ENCODE measurements at places on chromosomes 11 and 22.

GRCh38 chr22:45537734-45538181 is 35.1 kb downstream of the FBLN1 start:
- DNase-seq, result no peak

- no peak for DNase-seq
Measured at GRCh38 chr11:71305041-71305440, 52.7 kb upstream of the SHANK2 start.

DNA sequence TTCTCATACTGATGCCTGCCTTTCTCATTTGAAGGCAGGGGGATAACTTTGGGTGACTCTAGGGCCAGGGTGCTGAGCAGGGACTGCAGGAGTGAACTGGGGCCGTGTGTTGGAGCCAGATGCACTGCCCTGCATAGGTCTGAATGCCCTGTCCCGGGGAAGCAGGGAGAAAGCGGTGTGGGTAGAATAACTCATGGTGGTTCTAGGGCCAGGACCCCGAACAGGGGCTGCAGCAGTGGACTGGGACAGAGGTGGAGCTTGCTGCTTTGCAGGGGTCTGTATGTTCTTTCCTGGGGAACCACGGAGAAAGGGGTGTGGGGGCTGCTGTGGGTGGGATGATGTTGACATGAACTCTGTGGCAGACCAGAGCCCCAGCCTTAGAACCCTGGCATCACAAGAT is 52.9 kb downstream of the GAB4 start:
- DNase-seq, result no peak

GRCh38 chr11:12199231-12199948 is 89.0 kb downstream of the MICAL2 start:
- DNase-seq, result no peak

- no peak for DNase-seq
Measured at GRCh38 chr11:121348220-121348875, 55.8 kb downstream of the SC5D start.

GRCh38 chr11:66115638-66116301 is 45.7 kb downstream of the PACS1 start:
- DNase-seq, result no peak

- no peak for DNase-seq
Measured at GRCh38 chr11:120858740-120859139, 165.2 kb upstream of the TBCEL start.

DNA sequence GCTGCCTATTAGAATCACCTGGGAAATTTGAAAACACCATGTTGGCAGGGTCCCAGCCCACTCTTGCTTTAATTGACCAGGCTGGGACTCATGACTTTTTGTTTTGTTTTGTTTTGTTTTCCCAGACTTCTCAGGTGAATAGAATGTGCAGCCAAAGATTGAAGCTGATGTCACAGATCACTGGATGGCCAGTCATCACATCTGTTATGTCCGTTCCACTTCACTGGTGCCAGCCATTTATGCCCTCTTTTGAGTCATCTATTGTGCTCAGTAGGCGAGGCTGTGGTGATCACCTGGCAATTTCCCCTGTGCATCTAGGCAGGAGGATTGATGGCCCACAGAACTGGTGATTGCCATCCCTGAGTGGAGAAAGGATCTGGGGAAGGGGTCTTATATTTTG is 297.3 kb downstream of the INSC start:
- no peak for DNase-seq

- DNase-seq, result no peak
Measured at GRCh38 chr22:30948930-30949342, 19.6 kb downstream of the MORC2 start.

DNA sequence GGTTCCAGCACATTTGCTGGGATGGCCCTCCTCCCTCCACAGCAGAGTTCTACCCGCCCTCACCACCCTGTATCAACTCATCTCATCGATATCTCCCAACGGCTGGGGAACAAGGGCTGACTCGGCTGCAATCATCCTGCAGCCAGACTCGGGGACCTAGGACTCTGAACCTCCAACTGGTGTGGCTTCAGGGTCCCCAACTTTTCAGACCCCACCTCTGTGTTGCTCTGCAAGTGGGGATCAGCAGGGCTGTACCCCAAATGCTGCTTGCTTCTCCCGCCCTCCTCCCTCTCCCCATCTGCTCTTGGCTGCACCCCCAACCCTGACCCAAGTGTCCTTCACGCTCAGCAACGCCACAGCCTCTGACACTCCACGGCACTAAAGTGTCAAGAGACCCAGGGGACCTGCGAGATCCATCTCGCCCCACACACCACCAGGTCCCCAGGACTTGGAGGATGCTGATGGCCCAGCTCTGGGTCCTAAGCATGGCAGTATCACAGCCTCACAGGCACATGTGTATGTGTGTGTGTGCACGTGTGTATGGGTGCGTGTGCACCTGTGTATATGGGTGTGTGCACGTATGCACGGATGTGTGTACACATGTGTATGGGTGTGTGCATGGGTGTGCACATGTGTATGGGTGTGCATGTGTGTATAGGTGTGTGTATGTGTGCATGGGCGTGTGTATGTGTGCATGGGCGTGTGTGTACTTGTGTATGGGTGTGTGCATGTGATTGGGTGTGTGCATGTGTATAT is 26.4 kb downstream of the KCNQ1 start:
- no peak for DNase-seq

GRCh38 chr11:20754933-20755332 is 85.5 kb downstream of the NELL1 start:
- DNase-seq, result no peak

DNA sequence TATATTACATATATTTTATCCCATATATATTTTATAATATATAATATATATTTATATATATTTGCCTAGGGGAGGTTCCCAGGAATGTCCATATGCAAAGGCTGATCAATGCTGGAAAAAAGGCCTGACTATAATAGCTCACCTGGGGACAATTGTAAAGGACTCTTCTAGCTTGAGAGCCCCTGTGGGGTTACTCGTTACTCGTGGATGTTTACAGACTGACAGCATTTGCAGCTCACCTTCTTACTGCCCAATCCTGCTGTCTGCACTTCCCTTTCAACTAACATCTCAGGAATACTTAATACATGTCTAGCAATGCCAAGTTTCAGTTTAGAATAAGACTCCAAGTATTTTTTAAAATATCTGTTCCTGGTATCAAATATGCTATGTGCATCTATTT is 1365.4 kb upstream of the RAG2 start:
- DNase-seq, result no peak

DNA sequence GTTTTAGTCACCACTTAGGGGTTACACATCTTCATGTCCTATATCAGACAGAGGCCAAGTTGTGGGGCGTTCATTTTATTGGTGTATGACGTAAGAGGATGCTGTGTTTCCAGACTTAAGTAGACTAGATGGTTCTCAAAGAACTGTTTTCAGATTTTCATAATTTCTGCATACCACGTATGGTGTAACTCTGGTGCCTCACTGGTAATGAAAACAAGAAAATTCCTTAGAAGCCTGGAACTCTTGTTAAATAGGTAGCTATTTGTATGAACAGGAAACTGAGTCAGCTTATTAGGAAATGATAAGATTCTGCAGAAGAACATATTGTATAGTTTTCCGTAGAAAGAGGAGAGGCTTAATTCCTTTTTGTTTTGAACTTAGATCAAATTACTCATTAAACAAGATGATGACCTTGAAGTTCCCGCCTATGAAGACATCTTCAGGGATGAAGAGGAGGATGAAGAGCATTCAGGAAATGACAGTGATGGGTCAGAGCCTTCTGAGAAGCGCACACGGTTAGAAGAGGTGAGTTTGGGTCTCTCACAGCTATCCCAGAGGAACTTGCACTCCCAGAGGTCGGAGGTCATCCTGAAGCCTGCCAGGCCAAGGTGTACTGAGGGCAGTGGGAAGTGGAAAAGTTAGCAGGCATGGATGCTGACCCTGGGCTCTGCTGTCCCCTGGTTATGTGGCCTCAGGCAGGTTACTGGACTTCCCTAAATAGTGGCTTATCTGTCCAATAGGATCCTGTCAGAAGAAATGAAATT is 3.9 kb downstream of the CDC45 start:
- no peak for DNase-seq

- DNase-seq, result no peak
Measured at GRCh38 chr22:49103314-49104059, 724.2 kb downstream of the BRD1 start.

DNA sequence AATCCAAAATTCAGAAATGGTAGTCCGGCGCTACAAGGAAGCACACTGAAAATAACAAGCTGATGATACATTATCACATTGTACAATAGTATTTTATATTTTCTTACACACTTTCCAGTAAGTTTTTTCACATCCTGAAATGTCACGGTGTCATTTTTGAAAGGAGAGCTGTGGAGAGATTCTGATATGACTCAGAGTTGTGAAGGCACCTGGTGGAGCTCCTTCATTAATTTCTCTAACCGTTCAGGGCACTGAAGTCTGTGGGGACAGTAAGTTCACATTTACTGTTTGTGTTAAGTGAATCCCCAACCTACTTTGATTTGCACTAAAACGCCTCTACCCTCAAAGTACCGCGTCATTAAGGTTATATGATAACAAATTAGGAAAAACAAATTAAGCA is 13.3 kb downstream of the LDHAL6A start:
- DNase-seq, result no peak

DNA sequence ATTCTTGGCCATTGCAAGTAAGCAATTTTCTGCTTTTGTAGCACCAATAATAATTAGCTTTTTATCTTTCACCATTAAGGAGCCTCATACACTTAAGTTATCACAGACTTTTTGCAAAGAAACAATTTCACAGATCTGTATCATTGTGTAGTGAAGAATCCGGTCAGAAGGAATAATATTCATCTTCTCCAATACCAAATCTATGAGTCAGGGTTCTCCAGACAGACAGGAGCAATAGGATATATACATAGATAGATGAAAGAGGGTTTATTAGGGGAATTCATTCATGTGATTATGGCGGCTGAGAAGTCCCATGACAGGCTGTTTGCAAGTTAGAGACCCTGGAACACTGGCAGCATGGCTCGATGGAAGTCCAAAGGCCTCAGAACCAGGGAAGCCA is 82.9 kb upstream of the UBASH3B start:
- DNase-seq, result no peak

DNA sequence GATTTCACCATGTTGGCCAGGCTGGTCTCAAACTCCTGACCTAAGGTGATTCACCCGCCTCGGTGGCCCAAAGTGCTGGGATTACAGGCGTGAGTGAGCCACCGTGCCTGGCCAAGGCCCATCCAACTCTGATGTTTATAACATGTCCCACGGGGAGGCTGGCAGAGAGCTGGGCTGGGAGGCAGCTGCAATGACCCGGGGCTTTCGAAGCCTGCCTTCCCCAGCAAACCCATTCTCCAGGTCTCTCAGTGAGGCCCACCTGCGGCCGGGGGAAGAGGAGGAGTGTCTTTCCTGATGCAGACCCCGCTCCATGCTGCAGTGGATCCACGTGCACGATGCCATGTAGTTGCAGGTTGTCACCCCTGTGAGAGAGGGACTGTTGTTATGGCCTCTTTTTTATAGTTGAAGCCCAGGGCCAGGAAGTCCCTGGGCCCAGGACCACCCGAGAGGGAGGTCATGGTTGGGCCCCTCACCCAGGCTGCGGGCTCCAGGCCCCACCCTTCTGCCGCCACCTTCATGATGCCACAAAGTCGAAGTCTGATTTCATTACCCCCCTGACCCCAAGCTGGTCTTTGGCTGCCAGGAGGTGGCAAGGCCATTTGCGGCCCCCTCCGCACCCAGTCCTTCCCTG is 38.3 kb downstream of the KCNJ4 start:
- DNase-seq, result no peak

DNA sequence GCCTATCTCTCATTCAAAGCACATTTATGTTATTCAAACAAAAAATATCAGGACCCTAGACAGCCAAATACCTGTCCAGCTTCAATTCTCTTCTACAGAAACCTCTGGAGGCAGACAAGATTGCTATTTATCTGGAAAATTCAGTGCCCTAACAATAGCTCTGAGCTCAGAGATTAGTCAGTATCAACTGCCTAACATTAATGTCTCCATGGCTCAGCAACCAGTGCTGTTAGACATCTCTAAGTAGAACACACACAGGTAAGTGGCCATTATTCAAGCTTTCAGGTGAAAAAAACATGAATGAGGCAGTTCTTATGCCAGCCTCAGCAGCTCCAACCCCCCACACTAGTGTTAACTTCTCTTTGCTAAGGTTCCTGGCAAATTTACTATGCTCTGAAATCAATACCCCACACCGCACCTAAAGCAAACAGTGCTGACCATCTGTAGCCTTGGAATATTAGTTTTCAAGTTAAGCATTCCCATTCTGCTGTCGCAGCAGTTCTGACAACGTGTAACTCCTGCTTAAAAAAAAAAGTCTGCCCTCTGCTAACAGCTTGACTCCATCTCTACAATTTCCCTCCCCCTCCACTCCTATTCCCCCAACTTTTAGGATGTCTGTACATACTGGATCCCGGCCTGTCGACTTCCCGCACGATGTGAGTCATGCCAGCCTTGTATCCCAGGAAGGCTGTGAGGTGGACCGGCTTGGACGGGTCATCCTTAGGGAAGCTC is 1.5 kb downstream of the RPL3 start:
- DNase-seq, result no peak

DNA sequence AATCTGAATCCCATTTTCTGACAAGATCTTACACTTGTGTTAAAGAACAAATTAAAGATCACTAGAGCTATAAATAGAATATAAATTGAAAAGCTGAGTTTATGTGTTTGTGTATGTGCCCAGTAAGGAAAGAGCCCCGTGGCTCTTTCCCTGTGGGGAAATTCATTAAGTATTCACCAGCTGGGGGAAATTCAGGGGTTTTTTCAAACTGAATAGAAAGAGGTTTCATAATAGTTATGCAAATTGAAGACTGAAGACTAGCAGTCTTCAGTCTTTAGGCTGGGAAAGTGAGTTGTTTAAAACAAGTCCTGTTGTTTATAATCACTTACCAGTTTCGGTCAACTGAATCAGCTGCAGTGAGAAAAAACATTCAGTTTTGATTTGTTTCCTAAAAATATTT is 11.3 kb upstream of the MS4A7 start:
- DNase-seq, result no peak

GRCh38 chr22:45907996-45908395 is 69.0 kb downstream of the WNT7B start:
- DNase-seq, result no peak

Measured in stimulated activated CD4-positive, alpha-beta T cell treated with anti-CD3 and anti-CD28 coated beads, Interleukin-4, amount 100 ng/mL, for 48 hours (primary cell).